ENCODE measurements at places on chromosomes 16 and 17.

- no peak for DNase-seq
Observed at GRCh38 chr16:80294172-80294571, 246.6 kb upstream of the DYNLRB2 start.

DNA sequence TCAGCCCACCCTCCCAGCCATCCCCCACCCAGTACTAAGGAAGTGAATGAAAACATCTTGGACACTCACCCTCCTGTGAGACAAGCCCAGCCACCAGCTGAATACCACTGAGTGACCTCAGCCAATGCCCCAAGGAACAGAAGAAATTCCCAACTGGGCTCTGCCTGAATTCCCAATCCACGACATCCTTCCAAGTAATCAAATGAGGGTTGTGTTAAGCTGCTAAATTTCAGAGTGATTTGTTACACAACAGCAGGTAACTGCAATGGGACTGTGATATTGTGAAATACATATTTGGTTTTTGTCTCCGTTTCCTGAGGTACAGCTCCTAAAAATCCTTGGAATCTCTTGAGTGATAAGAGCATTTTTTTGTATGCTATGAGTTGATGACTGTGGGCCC is 578.7 kb upstream of the CDH11 start:
- no peak for DNase-seq

DNA sequence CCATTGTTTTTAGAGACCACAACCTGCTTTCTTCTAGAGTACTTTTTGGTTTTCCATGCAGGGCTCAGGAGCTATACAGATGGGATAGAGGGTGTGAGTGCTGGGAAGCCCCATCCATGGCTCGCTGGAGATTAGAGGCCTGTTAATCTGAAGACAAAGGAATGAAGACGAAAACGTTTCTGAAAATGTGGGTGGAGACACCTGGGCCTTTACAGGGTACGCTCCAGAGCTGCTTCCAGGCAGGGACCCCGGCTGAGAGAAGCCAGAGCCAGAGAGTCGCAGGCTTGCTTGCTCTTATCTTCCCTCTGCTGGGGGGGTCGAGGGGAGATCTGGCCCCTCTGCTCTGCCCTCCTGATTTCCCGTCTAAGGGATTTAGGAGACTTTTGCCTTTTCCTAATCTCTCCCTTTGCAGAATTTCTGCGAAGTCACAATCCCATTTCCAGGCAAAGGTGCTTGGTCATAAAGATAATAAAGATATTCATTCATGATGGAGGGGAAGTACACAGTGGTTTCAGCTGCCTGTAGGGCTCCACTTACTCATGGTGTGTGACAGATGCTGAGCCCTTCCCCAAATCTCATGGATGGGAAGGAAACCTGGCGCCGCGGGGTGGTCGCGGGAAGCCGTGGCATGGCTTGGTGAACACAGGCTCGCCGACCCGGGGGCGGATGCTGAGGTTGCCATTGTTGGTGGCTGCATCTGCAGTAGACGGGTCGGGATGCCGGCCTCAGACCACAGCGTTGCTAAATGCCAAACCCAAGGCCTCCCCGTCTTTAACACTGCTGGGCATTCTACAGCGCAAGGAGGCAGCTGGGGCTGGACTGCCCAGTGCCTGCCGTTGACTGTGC is 4.8 kb upstream of the SOCS3 start:
- no peak for DNase-seq

DNA sequence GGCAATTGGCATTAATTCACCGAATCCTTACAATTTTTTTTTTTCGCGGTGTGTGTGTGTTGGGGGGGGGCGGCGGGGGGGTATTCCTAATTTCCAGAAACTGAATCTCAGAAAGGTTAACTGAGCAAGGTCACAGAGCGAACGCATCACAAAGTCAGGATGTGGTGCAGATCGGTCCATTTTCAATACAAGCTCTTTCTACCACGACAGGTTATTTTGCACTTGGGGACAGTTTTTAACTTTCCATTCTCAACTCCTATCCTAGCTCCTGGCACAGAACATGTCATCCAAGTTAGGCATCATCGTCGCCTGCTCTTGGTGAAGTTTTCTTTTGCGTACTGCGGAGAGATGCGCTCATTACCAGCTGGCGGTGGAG is 15.4 kb upstream of the ERN1 start:
- no peak for DNase-seq

DNA sequence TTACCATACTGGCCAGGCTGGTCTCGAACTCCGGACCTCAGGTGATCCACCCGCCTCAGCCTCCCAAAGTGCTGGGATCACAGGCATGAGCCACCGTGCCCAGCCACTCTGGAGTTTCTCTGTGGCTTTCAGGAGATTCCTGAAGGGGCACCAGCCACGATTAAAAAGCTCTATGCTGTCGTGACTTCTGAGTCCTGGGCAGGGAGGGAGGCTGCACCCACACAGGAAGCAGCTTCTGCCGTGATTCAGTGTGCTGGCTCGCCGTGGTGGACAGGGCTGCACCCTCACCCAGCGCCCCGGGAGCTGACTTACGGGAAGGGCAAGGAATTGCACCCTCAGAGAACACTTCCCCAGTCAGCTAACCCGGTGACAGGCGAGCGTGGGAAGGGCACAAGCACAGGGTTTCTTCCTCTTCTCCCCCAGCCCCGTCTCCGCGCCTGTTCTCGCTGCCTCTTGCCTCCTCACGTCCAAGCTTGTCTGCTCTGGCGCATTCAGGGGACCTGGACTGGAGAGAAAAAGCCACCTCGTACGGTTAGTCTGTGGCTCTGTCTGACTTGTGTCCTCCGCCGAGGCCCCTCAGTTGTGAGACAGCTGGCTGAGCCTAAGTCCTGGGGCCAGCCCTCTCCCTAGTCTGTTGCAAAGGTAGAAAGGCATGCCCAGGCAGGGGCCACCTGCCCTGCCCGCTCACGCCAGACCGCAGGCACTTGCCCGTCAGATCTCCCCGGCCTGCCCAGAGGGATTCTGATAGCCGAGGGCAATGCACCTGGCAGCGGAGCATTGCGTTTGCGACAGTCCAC is 145.0 kb downstream of the SEC14L1 start:
- DNase-seq, result no peak

GRCh38 chr16:50742576-50743200 is 802 bp downstream of the CYLD start:
- DNase-seq, result no peak

- DNase-seq, result no peak
Observed at GRCh38 chr17:10435096-10435495, 13.3 kb upstream of the MYH8 start.

DNA sequence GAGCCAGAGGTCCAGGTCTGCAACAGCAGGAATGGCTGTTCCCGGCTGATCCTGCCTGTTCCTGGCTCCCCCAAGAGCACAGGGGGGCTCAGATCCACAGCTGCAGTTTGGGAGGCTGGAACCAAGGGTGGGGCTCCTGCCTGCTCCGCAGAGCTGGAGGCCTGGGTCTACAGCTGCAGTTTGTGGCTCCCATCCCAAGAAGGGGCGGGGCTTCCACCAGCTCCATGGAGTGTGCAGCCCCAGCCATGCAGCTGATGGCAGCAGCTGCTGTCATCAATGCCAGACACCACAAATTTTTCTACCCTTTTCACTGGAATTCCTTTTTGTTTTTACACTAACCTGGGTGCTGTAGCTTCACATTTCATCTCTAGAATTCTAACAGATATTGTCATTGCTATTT is 135.4 kb upstream of the KIF2B start:
- DNase-seq, result no peak

DNA sequence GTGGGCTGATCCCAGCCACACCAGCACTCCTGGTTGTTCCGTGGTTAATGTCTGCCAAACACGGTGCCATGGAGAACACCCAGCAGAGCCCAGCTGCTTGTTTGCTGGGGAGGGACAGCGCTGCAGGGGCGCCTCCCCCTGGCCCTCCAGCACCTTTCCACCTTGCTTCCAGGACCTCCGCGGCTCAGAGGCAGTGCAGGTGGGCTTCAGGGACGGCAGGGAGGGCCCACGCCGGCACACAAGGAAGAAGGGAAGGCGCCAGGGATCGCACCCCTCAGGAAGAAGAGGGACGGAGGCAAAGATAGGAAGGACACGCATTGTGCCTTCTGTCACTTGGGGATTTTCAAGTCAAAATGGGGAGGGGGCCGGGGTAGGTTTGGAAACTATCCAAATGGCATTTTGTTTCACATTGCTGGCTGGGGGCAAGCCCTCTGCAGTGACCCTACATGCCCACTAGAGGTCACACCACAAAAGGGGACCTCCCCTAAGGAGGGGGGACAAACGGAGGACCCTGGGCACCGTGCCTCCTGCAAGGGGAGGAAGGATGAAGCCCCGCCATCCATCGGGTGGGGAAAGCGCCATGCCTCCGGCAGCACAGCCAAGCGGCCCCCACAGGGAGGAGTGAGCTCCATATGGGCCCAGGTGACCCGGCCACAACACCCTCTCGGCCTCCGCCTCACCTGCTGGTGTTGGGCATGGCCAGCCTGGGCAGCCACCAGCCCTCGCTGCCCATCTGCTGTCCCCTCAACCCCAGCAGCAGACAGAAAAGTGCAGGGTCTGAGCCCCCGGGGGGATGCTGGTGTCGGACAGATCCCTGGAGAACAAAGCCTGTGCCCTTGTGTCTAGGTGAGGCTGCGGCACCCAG is 7.5 kb upstream of the C16orf95 start:
- peak; percentile 45 for DNase-seq

GRCh38 chr17:2181206-2181896 is 122.2 kb downstream of the SMG6 start:
- DNase-seq, result no peak

GRCh38 chr17:59221159-59221847 is 992 bp downstream of the GDPD1 start:
- no peak for DNase-seq

- DNase-seq, result no peak
Observed at GRCh38 chr17:58535431-58535830, 21.0 kb upstream of the MTMR4 start.

- no peak for DNase-seq
Observed at GRCh38 chr17:57256708-57257112, 387 bp downstream of the MSI2 start.

DNA sequence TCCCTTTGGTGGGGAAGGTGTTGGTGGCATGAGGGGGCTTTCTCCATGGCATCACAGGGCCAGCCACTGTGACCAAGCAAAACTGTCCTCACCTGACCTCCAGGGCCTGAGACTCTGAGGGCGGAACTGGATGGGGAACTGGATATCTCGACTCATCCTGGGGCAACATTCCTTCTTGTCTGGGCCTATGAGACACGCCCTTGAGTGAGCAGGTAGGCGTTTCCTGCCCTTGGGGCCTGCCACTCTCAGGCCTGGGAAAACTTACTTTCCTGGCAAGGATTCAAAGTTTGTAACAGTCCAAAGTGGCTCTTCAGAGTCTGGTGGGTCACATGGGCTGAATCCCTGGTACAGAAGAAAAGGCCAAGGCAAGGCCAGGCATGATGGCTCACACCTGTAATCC is 9.6 kb downstream of the MT1X start:
- DNase-seq, result no peak

Measured in GM18507 (cell line).